Stromal cell of bone marrow (primary cell): ENCODE measurements at places on chromosomes 1 and 21.

DNA sequence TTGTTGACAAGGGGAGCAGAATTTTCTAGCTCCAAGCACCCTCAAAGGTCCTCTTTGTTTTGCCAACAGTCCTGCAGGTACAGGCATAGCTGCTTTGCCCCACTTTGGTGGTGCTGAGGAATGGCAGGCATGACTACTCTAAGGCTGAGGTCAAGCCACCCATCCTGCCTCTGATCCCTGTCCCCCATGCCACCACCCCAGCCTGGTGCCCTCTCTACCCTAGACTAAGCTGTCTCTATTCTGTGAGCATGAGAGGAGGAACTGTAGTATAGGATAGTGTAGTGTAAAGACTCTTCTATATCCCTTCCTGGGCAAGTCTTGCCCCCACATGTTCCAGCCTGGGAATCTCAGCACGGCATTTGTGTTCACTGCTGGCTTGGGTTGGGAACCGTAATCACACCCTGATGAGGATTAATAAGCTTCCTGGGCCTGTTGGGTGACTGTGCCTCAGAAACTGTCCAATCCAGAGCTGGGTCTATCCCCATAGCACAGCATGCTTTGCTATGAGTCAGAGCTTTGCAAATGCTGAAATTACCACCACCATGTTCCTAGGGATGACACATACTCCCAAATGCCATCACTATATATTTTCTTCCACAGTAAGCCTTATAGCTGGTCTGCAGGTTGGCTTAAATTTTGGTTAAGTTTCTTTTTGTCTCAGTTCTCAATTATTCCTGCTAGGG is 105.7 kb upstream of the PPP2R5A start:
- DNase-seq, result peak; percentile 83

- no peak for DNase-seq
Measured at GRCh38 chr1:88956003-88956402, 36.4 kb downstream of the KYAT3 start.

DNA sequence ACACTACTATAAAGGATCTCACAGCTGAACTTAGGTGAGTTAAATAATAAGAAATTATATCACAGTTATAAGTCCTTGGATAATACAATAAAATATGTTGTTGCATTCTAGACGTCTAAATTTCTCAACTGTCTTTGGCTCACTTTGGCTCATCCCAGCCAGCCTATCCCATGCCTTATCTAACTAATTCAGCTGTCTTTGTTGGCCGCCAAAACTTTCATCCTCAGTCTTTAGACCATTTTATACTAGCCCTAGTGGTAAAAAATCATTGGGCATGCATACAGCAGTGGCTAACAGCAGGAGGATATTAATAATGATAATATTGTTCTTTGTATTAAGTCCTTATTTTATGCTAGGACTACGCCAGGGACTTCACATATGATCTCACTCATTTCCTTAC is 59.3 kb downstream of the CCDC18 start:
- DNase-seq, result no peak

- no peak for DNase-seq
Measured at GRCh38 chr1:210263963-210264362, 31.4 kb downstream of the SERTAD4 start.

- DNase-seq, result no peak
Measured at GRCh38 chr21:17201741-17202260, 311.0 kb upstream of the CXADR start.

DNA sequence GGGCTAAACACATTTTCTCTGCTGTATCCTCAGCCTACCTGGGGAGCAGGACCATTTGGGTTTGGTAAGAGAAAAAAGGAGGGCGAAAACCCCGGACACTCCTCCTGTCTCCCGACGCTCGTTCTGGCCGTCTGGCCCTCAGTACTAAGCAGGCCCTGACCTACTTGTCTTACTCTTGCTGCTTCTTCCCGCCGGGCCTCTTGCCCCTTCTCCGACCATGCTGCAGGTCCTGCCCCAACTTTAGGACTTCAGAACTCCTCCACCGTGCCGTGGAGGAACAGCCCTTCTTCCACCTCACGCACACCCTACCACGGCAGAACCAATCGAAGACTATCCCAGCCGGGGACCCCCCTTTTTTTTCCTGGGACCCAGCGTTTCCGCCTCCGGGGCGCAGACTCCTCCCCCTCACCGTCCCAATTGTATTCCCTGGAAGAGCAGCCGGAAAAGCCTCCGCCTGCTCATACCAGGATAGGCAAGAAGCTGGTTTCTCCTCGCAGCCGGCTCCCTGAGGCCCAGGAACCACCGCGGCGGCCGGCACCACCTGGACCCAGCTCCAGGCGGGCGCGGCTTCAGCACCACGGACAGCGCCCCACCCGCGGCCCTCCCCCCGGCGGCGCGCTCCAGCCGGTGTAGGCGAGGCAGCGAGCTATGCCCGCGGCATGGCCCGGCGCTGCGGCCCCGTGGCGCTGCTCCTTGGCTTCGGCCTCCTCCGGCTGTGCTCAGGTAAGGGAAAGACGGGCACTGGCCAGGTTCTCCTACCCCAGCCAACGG is at the start of gene CHRNB2:
TSS of gene CHRNB2 (plus strand) at position 393 of the 771 bp plus-strand sequence. CDS start at position 660, 267 bp downstream.
- DNase-seq, result no peak

- no peak for DNase-seq
Measured at GRCh38 chr1:70504176-70504820, 93.2 kb downstream of the CTH start.

GRCh38 chr1:150778409-150778808 is 12.8 kb upstream of the CTSS start:
- no peak for DNase-seq

- DNase-seq, result no peak
Measured at GRCh38 chr1:209673631-209674417, 1.4 kb upstream of the G0S2 start.

GRCh38 chr1:6799499-6799898 is 14.2 kb downstream of the CAMTA1 start:
- DNase-seq, result no peak

- DNase-seq, result no peak
Measured at GRCh38 chr1:110049801-110050601, 15.6 kb downstream of the STRIP1 start.
